ENCODE measurements at places on chromosomes 4 and X. TPM values are rescaled to one million over a fixed set of nuclear protein-coding genes. Genes with fewer than 3 reads are reported as not detected.
A peak's percentile ranks its signal among the peaks of the same experiment; 100 is the strongest.

Gene BRS3
- total RNA-seq = not detected

Gene ENPEP
- total RNA-seq = 1.8 TPM

Gene KIAA0232
- 67.9 TPM for total RNA-seq

Gene TEX13B
- total RNA-seq = not detected

Gene SMR3B
- not detected for total RNA-seq

Gene NEIL3
- not detected for total RNA-seq

Gene DMP1
- total RNA-seq = not detected

DNA sequence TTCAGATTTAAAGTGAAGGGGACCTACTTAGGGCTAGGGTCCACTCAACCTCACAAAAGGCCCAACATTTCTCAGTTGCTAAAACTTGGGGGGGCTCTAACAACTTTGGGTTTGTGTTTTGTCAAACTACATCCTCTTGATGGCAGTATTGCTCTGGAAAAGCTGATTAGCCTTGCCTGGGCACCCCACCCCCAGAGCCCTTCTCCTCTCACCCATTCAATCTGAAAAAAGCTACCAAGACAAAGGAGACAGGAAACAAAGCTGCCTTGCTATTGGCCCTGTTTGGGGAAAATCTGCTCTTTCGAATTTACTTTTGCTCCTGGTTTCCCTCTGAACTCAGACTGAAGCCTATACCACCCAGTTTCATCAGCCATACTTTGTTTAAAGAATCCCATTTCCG, 195.2 kb upstream of the STK26 start:
- H3K27me3 ChIP-seq = no peaks in the 10 kb centered on the region
- H3K36me3 ChIP-seq = no peaks in the 10 kb centered on the region
- no peaks in the 10 kb centered on the region for H3K4me1 ChIP-seq
- H3K27ac ChIP-seq = no peak overlapping the region
- no peak for DNase-seq

DNA sequence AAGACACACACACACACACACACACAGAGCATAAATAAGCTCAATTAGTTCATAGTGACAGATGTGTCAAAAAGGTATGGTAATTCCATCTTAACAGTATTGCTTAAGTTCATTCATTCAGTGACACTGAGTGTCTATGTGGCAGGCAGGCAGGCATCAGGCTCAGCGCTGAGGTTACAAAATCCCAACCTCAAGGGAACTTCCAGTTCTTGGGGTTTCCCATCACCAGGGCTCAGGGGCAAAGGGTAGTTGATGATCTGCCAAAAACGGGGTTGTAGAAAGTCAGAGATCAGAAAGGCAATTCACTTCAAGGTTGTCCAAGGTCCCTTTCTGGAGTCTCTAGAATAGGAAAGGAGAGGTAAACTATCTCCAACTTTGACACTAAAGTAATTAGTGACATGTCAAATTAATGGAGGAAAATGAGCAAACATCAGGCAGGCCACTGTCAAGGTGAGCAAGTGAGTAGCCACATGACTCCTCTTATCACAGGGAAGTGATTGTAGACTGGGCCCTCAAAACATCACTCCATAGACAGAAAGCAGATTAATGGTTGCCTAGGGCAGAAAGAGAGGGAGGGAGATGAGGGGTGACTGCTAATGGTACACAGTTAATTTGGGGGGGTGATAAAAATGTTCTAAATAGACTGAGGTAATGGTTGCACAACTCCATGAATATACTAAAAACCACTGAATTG, 41.8 kb downstream of the GPC4 start:
- no peaks in the 10 kb centered on the region for H3K27me3 ChIP-seq
- no peak for DNase-seq
- H3K4me1 ChIP-seq = peaks cover 19% of the 10 kb centered on the region
- H3K27ac ChIP-seq = no peak overlapping the region
- no peak overlapping the region for H3K4me3 ChIP-seq
- no peaks in the 10 kb centered on the region for H3K36me3 ChIP-seq

DNA sequence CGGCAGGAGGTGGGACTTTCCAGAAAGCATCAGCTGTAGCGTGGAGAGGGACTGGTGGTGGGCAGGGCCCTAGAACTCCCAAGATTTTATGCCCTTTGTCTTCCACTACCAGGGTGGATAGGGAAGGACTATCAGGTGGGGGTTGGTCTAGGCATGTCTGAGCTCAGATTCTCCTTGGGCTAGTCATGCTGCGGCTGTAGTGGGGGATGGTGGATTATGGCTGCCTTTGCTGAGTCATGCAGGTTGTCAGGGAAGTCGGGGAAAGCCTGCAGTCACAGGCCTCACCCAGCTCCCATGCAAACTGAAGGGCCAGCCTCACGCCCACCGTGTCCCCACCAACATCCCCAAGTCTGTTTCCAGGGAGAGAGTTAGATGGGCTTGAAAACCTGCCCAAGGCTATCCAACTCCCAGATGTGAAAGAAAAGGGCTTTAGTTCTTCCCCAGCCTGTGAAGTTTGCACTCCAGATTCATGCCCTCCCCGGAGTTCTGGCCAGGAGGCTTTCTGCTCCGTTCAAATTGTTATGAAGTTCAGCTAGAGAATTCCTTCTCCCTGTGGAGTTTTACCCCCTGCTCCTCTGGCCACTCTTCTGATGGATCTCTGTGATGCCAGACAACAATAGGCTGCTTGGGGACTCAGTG, 13.4 kb upstream of the MEPE start:
- H3K36me3 ChIP-seq = no peaks in the 10 kb centered on the region
- DNase-seq = no peak
- no peaks in the 10 kb centered on the region for H3K27me3 ChIP-seq
- no peak overlapping the region for H3K4me3 ChIP-seq

DNA sequence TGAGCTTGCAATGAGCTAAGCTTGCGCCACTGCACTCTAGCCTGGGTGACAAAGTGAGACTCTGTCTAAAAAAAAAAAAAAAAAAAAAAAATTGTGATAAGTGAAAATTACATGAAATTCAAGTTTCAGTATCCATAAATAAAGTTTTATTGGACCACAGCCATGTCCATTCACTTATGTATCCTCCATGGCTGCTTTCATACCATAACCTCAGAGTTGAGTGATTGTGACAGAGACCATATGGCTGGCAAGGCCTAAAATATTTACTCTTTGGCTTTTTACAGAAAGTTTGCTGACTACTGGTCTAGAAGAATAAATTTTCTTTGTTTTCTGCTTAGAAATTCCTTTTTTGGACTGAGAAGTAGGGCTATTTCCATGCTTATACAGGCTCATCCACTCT, 11.8 kb upstream of the SHISA3 start:
- no peak overlapping the region for H3K4me3 ChIP-seq
- no peak overlapping the region for H3K27ac ChIP-seq
- no peak for DNase-seq

- H3K4me3 ChIP-seq = no peak overlapping the region
- DNase-seq = no peak
- H3K36me3 ChIP-seq = no peaks in the 10 kb centered on the region
- peaks cover 7% of the 10 kb centered on the region for H3K4me1 ChIP-seq
- H3K27ac ChIP-seq = no peak overlapping the region
Observed at GRCh38 chr4:100849319-100849718, 331.5 kb upstream of the EMCN start.

DNA sequence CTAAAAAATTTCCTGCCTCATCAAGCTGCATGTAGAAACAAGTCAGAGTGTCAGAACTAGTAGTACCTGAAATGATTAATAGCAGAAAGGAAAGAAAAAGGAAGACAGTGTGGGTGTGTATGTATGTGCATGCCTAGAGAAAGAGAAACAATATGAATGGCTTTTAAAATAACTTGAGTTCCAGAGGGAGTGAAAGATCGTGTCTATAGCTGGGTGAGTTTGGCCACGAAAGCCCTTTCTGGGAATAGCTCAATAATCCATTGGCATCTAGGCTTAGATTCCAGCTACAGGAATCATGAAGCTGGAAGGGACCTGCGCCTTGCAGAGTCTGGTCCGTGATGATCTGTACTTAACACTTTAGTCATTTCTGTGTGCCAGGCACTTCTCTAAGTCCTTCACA, 195.6 kb downstream of the RAPGEF2 start:
- no peaks in the 10 kb centered on the region for H3K27me3 ChIP-seq
- H3K27ac ChIP-seq = no peak overlapping the region
- no peaks in the 10 kb centered on the region for H3K36me3 ChIP-seq
- H3K4me3 ChIP-seq = no peak overlapping the region
- H3K4me1 ChIP-seq = no peaks in the 10 kb centered on the region

DNA sequence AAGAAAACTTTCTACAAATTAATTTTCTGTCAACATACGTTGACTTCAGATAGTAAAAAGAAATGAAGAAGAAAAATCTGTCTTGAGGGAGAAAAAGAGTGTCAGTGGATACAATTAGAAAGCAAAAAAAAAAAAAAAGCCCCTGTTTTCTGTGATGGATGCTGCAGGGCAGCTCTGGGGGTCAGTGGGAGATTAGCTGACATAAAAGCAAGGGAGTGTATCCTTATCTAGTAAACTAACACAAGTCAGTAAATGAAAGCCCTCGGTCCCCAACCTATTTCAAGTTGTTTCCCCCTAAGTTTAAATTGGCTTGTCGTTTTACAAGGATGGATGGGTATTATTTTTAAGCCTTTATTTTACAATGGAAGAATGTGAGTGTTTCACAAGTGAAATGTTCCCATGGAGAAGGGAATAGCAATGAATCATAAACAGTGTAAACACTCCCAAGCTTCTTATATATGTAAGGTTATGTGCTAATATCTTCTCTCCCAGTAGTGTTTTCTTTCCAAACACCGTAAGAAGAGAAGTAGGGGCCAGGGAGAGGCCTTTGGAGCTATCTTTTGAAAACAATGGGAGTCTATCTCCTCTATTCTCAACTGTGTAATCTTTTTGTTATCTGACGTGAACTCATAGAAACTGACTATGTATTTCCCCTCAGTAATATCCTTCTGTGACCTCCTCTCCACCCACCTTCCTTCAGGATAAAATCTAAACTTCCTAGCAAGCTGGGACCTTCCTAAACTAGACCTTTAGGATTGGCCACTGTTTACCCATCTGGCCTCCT, 347.7 kb downstream of the FBXO8 start:
- no peak for DNase-seq
- H3K27ac ChIP-seq = peak overlapping the region; percentile 81
- H3K27me3 ChIP-seq = no peaks in the 10 kb centered on the region
- peaks cover 37% of the 10 kb centered on the region for H3K4me1 ChIP-seq
- H3K36me3 ChIP-seq = no peaks in the 10 kb centered on the region

DNA sequence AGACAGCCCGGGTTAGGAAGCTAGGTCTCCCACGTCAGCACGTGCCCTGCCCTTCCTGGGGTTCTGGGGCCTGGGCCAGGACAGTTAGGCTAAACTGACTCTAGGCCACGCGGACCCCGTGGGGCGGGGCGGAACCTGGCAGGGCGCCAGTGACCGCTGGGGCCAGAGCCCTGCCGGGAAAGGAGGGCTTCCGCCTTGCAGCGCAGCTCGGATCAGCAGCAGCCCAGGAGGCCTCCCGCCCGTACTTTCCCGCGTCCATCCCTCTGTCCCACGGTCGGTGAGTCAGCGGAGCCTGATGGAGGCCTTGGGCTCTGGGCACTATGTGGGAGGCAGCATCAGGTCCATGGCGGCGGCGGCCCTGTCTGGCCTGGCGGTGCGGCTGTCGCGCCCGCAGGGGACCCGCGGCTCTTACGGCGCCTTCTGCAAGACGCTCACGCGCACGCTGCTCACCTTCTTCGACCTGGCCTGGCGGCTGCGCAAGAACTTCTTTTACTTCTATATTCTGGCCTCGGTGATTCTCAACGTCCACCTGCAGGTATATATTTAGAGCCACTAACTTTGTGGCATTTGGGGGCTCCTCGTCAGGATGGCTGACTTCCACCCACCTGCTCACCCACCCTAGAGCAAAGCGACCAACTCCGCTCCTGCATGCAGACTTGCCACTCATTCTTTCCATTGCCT, at the start of gene SMIM10:
Gene SMIM10, plus strand, starts transcription at position 191 of the 681 bp plus-strand sequence. Its CDS starts 105 bp downstream, at position 296.
- peak within 1 kb of the TSS; percentile 54 for H3K4me3 ChIP-seq
- DNase-seq = peak; percentile 87
- H3K36me3 ChIP-seq = no peaks in the 10 kb centered on the region
- peak within 1 kb of the TSS; percentile 49 for H3K27ac ChIP-seq
- H3K4me1 ChIP-seq = no peaks in the 10 kb centered on the region

GRCh38 chr4:62193761-62194160, 993.6 kb downstream of the ADGRL3 start:
- H3K4me1 ChIP-seq = no peaks in the 10 kb centered on the region
- H3K27me3 ChIP-seq = no peaks in the 10 kb centered on the region
- H3K4me3 ChIP-seq = no peak overlapping the region
- DNase-seq = no peak

Data from sigmoid colon (tissue), 7 donors.